ENCODE measurements at places on chromosomes 4 and X.

GRCh38 chrX:39550795-39551361 lies 546.9 kb downstream of the BCOR start:
- no peak for DNase-seq

GRCh38 chr4:90142081-90142480 lies 14.9 kb downstream of the CCSER1 start:
- no peak for DNase-seq

- DNase-seq = no peak
Observed at GRCh38 chr4:159551281-159551680, 448.4 kb downstream of the RAPGEF2 start.

DNA sequence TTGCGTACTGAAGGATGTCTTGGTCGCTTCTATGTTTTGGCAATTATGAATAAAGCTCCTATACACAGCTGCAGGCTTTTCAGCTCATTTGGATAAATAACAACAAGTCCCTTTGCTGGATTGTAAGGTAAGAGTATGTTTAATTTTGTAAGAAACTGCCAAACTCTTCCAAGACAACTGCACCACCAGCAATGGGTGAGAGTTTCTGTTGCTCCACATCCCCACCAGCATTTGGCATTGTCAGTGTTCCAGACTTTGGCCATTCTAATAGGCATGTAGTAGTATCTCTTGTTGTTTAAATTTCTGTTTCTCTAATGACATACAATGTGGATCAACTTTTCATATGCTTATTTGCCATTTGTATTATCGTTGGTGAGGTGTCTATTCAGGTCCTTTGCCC lies 44.3 kb downstream of the FNIP2 start:
- DNase-seq = no peak

DNA sequence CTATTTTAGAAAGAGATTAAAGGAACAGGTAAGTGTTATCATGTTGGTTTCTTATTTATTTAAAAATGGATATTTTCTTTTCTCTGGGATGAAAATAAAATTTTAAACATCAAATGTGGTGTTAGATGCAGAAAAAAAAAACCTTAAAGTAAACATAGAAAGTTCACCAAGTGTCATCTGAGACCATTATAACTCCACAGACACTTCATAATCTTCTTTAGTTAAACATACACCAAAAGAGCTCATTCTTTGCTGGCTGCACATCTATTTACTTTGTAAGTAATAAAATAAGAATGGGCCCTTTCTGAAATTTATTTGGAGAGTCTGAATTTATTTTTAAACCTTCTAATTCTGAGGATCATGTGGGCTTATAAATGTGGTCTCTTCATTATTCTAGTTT lies 460.7 kb upstream of the CTSO start:
- DNase-seq = no peak
